Left lung (tissue), 14 donors: ENCODE measurements at places on chromosomes 11 and 22.

DNA sequence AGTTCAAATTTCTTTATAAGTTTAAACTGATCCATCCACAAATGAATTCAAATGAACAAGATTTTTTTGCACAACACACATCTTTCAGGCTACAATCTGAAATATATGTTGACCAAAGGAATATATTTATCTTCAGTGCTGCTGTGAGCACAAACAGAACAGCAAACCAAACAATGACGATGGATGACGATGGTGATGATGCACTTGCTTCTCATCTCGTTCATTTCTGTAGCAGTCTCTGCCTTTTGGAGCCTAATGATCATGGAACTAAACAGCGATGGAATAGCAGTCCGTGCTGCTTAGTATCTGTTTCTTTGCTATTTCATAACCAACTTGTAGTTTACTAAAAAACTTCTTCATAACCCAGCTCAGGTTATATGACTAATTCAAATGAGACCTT lies 220.7 kb upstream of the BLID start:
- DNase-seq, result no peak

DNA sequence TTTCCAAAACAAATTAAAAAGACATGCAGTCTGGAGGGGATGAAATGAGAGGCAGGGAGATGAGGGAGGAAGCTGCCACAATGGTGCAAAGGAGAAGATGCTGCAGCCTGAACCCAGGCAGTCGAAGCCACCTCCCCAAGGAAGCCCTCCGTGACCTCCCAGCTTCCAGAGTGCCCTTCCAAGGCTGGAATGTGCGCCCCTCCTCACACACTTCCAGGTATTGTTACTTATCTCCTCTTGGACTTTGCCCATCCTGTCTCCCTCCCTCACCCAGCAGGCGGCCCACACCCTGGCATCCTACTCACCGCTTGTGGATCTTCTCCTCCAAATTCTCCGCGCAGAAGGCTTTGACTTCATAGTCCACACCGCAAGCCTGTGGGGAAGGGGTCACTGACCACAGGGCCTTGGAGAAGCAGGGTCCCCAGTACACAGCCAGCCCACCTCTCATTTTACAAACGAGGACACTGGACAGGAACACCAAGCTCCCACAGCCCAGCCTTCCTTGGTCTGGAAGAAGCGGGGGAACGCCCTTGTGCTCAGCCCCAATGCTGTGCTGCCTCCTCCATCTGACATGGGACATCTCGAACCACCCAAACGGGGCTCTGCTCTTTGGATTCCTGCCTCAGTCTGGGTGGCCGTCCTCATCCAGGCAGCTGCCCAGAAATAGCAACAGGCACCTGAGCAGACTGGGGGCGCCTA lies 40.3 kb downstream of the TPBGL start:
- peak; percentile 34 for DNase-seq

DNA sequence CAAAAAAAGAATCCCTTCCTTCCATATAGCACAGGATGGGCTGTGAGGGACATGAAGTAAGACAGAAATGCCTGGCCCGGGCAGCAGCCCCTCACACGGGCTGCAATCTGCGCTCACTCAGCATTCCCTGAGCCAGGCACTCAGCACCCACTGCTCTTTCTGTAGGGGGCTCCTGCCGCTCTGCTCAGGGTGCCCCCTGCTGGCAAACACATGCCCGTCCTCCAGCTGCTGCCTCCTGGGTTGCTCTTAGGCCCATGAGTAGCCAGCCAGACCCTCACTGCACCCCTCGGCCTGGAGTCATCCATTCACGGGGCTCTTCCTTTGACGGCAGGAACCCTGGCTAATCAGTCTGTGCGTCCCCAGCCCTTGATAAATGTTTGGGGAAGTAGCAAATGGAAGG lies 6.9 kb downstream of the MCAT start:
- no peak for DNase-seq

GRCh38 chr11:92340839-92341238 lies 116.2 kb downstream of the FAT3 start:
- no peak for DNase-seq

GRCh38 chr22:36135306-36135980 lies 25.1 kb downstream of the APOL3 start:
- DNase-seq, result no peak

GRCh38 chr11:62673196-62673525 lies 1.1 kb upstream of the LBHD1 start:
- no peak for DNase-seq

- DNase-seq, result peak; percentile 80
These were observed 8.2 kb upstream of the SYT8 start for GRCh38 chr11:1826552-1827094.

- peak; percentile 80 for DNase-seq
These were observed 37.6 kb upstream of the BIRC3 start for GRCh38 chr11:102279641-102280170.

DNA sequence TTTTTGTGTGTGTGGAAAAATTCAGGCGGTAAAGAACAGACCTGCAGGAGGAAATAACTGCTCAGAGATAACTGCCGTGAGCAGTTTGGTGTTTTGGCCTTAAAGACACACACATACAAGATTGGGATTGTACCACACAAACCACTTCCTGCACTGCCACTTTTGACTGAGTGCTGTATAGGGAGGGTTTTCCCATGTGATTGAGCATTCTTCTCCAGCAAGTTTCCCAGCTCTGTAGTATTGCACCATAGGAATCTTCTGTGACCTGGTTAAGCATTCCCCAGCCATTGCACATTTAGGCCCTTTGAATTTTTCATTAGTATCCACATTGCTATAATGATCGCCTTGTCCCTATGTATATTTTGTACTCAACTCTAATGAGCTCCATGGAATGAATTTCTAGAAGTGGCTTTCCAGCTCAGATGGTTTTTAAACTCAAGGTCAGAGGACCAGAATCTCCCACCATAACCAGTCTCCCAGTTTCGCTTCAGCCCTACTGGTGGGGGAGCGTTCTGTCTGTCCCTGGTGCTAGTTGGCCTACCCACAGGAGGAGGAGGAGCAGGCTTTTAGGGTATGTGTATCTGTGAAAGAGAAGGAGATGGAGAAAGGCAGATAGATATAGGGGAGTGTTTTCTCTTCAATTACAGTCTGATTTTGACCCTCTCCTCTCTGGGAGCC lies 9.3 kb downstream of the CD82 start:
- no peak for DNase-seq

DNA sequence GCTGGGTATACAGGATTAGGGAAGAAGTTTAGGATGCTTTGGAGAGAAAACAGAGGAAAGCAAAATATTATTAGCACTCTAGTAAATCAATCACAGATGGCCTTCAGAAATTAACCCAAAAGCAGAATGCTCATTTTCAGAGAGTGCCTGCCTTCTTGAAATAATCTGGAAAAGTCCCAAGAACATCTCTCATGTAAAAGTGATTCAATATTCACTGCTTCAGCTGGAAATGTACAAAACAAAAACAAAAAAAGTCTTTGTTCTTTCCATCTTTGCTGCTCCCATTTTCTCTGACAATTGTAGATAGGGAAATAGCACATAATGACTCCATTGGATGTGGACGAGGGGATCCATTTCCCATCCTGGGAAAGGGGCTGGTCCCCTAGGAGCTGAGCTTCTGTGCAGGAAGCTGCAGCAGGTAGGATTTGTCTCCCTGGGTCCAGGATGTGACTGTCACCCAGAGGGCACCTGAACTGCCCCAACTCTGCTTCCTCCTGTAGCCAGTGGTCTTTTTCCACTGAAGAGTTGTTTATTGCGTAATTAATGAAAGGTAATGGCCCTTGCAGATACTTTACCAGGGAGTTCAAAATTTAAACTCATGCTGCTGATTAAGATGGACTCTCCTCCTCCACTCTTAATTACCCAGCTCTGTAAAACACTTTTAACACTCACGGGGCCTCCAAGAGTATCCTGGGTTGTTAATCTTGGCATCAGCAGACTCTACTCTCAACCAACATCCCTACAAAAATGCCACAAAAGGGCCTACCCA lies 57.9 kb downstream of the SC5D start:
- no peak for DNase-seq

DNA sequence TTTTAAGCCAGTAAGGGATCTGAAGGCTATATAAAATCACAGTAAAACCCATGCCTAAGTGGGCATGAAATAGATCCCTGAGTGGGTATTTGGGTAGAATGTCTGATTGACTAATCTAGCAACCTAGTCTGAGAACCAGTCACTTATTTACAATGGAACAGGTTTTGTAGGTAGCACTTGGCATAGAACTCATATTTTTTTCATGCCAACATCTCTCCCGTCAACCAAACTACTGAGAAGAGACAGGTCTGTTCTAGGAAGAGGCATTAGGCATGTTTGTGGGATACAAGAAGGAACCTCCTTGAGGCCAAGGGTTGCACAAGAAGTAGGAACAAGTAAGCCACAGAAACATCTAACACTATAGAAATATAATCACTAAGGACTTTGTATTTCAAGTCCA lies 840.4 kb upstream of the TENM4 start:
- DNase-seq, result no peak

GRCh38 chr22:39254789-39255298 lies 10.1 kb upstream of the PDGFB start:
- no peak for DNase-seq
